Spinal cord (tissue), 10 donors: ENCODE measurements at places on chromosomes 2 and 18.

DNA sequence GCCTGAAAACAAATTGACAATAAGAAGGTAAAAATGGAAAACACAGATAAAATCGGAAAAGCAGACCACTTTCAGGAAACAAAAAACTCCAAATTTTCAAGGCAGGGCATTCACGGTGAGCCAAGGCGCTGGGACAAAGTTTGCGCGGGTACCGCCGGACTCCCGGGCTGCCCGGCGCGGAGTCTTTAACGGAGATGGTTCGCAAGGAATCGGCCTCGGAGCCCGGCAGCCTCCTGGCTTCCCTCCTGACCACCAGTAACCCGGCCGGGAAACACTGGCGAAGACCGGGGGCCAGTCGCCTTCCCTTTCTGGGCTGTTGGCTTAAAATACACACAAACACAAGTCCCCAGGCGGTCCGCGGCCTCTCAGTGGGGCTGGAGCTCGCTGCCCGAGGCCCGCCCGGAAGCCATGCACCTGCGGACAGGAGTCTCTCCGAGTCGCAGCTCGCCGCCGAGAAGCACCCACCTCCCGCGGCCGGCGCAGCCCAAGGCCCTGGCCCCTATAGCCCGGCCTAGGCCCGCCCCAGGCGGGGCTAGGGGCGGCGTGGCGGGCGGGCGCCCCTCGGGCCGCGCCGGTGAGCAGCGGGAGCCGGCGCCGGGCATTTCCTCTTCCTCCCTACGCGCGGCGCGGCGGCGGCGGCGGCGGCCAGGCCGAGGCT, 622 bp upstream of the KCMF1 start:
- no peak for DNase-seq

GRCh38 chr2:201852462-201852861, 46.1 kb downstream of the CDK15 start:
- DNase-seq = no peak

GRCh38 chr2:82259551-82259950, 1955.0 kb upstream of the LRRTM1 start:
- DNase-seq = no peak

DNA sequence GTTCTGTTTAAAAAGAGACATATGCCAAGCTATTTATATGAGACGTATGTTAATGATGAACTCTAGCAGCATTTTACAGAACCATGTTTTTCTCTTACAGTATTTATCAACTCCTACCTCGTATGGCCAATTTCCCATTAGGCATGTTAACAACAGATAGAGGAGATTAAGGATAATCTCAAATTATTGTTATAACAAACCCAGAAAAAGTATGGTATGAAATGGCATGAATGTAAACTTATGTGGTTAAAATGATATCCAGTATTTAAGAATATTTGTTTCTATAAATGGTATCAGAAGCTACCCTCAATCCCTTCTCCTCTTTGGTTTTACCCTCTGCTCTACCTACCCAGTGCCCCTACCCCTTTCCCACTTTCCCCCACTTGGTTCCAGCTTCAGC, 132.0 kb downstream of the IKZF2 start:
- no peak for DNase-seq

DNA sequence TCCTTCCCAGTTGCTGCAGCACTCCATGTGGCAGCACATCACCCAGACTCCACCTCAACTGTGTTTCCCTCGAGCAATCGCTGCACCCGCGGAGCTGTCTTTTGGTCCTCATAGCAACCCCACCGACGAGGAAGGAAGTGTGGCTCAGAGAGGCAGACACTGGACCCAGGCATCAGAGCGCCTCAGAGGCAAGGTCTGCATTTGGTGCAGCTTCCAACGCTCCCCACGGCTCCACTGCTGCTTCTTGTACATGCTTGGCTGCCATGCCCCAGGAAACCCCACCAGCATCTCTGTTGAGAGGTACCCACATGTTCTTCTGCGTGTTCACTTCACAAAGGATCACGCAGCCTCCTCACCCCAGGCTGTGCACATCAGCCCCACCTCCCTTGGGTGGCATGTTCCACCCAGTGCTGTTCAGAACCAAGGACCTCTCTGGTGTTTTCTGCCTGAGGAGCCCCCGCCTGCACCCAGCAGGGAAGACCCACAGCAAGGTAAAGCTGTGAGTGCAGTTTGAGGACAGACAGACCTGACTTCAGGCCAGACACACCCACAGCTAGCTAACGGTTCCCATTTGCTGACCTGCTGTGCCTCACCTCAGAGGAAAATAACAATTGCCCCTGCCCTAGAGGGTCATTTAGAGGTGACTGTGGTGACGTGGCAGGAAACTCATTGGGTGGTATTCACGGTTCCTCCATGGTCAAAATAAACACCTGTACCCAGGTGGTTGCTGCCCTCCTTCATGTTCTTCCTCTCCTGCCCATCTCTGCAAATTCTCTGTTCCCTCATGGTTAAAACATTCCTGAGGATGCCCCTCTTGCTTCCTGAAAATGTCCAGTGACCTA, 326.3 kb upstream of the MYT1L start:
- DNase-seq = no peak

DNA sequence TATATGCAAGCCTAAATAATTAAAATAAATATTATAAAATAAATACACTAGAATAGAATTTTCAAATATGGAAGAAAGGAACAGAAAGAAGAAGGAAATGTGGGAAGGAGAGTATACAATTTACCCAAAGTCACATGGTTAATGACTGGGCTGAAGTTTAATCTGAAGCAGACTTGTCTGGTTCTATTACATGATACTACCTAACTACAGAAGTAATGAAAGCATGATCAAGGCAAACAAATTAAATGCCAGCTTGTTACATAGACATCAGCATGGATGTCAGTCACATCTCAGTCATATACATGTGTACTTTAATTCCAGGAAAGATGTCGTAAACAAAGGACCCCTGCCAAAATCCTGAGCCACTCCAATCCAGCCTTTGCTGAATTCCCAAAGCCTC, 1060.8 kb downstream of the CNTNAP5 start:
- DNase-seq = no peak

- no peak for DNase-seq
These were observed 63.2 kb upstream of the TMEM17 start for GRCh38 chr2:62568983-62569837.

GRCh38 chr2:152415796-152416195, 80.8 kb downstream of the FMNL2 start:
- no peak for DNase-seq

DNA sequence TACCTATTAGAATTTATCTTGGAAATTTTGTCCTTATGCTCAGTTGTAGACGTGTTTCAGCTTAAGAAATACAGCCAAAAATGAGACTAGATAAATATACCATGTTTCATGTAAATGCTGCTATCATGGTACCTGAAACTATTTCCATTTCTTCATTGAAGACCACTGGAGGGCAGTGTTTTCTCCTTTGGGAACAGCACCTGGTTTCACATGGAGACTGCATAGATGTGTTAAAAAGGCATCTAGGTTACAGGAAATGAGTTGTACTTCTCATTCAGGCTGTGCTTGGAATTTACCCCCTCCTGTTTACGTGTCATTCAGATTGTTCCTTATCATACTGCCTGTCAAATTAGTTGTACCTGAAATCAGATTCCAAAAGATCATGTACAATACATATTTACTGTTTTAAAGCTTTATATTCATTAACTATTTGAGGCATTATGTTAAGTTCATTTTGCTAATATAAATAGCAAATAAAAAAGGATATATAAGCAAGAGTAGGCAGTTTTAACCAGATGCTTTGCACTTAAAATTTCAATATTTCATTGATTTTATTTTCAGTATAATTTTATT, 57.3 kb upstream of the PSMD14 start:
- DNase-seq = no peak

DNA sequence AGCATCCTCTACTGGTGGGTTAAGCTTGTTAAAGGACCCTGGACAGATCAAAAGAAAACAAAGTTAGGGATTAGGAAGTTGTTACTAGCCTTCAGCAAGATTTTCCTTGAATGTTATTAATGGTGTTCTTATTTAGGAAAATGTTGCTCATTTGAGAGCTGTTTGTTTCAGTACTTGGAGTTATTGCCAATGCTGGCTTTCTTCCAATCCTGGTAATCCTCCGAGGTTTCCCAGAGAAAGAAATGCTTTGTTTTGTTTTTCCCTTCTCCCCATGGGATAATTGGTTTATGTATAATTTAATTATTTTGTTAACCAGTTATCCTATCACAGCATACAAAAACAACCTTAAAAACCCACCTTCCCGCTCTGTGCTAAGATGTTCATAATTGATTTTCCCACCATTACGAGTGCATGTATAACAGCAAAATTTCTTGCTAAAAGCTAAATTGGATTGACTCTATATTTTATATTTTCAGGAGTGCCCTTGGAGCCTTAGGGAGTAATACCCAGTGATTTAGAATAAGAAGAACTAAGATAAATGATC, 79.8 kb downstream of the MGAT5 start:
- peak; percentile 72 for DNase-seq

DNA sequence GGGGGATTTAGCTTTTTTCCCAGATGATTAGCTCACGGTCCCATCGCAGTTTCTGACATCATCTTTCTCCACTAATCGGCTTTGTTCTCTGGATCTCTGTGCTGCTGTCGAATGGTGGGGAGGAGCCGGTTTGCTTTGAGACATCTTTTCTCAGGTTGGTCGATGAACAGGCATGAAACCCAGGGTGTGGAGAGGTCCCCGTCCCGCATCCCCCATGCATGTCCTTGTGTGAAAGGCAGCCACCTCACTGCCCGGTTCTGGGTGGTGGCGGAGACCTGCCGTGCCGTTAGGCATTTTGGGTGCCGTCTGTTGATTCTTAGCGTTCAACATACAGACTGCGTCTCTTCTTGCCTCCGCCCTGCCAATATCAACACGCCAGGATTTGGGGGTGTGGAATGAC, 57.8 kb downstream of the CTDP1 start:
- no peak for DNase-seq

- DNase-seq = no peak
These were observed 364.6 kb downstream of the LRP1B start for GRCh38 chr2:141766225-141766624.

DNA sequence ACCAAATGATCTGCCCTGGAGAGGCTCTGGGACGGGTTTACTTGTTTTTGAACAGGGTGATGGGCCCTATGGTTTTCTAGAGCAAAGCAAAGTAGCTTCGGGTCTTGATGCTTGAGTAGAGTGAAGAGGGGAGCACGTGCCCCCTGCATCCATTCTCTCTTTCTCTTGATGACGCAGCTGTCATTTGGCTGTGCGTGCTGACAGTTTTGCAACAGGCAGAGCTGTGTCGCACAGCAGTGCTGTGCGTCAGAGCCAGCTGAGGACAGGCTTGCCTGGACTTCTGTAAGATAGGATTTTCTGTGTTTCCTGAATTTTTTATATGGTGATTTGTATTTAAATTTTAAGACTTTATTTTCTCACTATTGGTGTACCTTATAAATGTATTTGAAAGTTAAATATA, 11.9 kb downstream of the ACKR3 start:
- no peak for DNase-seq

DNA sequence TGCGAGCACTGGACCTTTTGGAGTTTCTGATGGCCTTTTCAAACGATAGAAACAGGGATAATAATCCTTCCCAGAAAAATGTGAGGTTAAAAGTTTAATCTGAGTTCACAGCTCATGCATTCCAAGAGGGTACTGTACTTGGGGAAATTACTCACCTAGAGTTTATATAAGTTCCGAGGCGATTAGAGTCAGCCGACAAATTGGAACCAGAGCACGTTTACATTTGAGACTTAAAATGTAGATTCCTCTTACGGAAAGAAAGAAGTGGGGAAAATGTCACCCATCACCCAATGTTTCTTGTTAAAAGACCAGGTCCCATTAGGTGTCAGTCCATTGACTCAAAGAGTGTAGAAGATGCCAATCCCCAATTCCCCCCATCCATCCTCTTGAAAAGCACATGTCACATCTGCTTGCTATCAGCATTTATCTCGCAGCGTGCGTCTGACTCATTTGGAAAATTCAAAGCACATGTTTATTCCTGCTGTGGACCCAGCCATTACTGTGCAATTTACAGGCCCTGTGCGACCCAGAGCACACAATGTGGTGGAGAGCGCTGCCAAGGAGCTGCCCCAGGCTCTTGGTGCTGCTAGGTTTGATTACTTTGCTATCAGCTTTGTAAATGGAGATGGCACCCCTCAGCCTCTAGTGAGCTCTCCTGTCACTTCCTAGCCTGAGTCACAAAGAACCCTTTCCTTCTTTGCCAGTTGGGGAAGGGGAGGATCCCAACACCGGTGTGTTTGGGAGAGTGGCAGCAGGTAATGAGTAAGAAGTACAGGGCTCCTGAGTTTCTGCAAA, 104.8 kb downstream of the COLEC12 start:
- DNase-seq = no peak

DNA sequence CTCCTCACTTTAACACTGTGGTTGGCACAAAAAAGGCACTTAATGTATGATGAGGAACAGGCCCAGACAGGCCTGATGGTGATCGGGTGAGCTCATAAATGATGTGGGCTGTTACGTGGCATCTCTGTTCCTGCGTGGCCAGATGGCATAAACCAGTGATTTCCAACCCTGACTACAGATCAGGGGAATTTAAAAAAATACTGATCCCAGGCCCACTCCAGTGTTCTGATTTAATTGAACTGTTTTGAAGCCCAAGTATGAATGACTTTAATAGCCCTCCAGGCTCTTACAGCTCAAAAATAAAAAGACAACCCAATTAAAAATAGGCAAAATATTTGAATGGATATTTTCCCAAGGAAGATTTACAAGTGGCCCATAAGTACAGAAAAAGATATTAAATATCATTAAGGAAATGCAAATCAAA, 48.2 kb downstream of the LIPG start:
- DNase-seq = no peak

DNA sequence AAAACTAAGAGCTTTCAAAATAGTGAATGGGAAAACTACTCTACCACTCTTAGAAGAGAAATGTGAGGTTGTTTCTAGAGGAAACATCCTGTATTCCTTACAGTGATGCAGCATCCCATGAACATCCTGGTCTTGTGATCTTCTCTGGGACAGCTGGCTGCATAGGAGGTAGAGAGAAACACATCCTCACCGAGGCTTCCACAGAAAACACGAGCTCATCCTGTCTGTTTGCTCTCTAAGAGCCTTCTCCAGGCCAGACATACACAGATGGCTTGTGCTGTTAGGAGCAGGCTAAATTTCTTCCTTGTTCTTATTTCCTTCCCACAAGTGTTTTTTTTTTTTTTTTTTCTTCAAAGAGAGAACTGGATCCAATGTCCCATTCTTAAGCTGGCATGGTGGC, 14.7 kb upstream of the FZD7 start:
- no peak for DNase-seq

GRCh38 chr2:219671279-219671678, 43.8 kb downstream of the SLC4A3 start:
- no peak for DNase-seq

DNA sequence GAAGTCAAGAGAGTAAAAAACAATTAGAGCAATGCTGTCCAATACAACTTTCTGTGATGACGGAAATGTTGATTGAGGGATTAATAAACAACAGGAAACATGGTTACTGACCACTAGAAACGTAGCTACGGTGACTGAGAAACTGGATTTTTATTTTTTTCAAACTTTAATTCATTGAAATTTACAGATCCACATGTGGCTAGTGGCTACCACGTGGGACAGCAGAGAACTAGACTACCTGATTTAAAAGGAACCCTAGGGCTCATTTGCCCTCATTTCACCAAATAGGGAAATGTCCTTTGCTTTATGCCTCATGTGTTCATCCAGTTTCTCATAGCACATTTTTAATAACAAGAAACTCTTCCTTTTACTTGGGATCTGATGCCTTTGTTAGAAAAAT, 413.0 kb downstream of the TGIF1 start:
- no peak for DNase-seq
